HS-5 (cell line): ENCODE measurements at places on chromosomes 4 and X.

- no peak for DNase-seq
These were observed 5.7 kb upstream of the GJB1 start for GRCh38 chrX:71217298-71217697.

GRCh38 chr4:76545226-76545884, 110.3 kb downstream of the SHROOM3 start:
- no peak for DNase-seq

- peak; percentile 68 for DNase-seq
These were observed 180.8 kb downstream of the RAPGEF2 start for GRCh38 chr4:159283696-159284095.

DNA sequence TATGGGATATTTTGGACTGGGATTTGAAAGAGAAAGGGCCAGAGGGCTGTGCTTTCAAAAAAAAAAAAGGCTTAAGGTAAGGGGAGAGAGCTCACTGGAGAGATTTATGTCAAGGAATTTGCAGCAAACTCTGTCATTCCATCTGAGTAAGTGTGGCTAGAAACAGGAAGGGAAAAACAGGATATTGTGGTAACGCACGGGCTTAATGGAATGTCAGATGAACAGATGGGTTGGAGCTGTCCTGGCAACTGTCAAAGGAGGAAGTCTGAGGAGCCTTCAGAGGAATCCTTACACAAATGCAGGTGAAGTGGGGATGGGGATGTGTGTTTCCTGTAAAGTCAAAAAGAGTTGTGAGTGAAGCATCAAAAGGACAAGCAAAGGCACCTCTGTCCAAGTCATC, 15.1 kb upstream of the NKX3-2 start:
- DNase-seq: peak; percentile 78

DNA sequence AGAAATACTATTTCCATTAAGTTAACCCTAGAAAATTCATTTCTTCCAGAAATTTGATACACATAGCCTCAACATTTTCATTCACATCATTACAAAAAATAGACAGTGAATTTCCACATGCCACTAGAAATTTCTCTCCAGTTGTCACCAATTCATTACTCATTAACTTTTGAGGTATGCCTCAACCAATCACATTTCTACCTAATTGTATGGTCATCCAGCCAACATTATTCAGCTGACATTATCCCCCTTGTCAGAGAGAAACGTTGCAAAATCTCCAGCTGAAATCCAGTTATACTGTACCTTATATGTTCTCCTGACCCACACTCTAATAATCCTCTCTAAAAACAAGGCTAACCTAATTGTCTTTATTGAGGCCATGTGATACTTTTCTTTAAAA, 24.8 kb downstream of the FRYL start:
- DNase-seq: no peak

- no peak for DNase-seq
These were observed 72.3 kb upstream of the TNMD start for GRCh38 chrX:100512471-100512870.

DNA sequence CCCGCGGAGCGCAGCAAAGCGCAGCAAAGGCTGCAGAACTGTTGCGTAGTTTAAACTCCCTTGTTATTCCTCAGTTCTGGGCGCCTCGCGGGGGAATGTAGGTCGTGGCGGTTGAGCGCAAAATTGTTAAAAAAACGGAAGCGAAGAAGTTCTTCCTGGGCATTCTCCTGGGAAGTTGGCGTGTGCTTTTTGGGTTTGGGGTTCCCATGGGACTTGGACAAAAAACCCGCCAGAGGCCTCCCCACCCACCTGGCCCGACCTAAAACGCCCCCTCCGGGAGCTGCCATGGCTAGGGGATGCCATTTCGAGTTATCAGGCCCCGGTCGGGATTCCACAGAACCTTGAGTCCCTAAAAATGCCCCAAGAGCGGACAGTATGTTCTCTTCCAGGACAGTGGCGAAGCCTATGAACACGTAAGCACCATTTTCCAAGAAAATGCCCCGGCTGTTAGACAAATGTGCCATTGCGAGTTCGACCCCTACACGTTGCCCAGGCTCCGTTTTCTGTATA, 8.9 kb downstream of the ZIC3 start:
- DNase-seq: no peak

- no peak for DNase-seq
These were observed 415.7 kb downstream of the PPP1R2C start for GRCh38 chrX:42362219-42362618.

DNA sequence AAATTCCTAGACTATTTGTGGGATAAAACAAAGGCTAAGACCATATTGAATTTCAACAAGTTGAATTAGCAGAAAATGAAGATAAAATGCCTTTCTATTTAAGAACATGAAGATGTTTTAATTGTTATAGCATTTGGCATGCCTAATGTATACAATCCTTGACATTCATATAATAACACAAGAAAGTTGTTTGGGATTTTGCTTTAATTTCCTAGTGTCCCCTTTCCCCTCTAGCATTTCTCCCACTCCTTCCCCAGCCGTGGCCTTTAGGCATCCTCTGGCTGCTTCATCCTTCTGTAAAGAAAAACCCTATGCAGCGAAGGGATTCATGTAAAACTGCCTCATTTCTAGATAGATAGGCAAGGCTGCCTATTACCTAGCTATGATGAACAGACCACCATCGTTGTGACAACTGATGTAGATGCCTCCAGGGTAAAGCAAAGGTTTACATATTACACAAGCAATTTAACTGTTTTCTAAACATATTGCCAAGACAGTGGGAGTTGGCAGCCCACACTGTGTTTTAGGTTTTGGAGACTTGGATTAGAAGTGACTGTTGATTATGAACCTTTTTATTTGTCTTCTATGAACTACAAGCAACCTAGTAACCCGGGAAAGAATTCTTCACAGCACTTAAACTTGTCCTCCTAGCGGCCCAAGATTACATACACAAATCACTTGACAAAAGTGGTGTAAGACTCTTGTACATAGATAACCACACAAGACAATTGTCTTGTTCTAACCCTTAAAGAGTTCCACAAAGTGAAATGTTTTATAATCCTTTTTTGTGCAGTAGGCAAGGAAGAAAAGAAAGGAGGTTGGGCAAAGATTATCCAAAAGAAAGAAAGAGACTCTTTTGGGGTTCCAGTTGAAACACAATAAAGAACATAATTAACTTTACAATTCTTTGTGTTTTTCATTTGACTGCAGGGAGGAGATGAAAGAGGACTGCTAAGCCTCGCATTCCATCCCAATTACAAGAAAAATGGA, 59.9 kb downstream of the HHIP start:
- no peak for DNase-seq

GRCh38 chr4:64821219-64821976, 412.1 kb upstream of the TECRL start:
- no peak for DNase-seq

DNA sequence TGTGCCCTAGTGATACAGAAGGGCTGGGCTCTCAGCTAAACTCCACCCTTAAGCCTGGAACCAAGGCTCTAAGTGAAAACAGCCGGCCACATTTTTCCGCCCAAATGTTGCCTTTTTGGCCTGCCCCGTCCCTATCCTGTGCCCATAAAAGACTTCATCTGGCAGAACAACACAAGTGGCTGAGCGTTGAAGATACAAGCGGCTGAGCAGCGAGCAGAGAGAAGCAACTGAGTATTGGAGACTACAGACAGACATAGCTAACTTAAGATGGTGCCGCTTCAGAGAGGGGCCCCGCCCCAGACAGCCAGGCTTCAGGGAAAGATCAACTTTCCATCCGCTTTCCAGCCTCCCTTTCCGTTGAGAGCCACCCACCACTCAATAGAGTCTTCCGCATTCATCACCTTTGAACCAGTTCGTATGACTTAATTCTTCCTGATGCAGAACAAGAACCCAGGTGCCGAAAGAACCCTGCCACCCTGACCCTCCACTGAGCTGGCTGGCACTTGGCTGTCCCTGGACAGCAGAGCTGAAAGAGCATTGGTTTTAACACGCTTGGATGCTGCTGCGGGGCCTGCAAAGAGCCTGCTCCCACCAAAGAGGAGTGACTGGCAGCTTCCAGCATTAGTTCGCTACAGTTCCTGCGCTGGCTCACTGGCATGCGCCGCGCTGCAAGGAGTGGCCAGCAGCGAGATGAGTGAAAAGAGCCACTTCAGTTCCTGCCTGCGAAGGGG, 853.2 kb upstream of the INTU start:
- DNase-seq: no peak

DNA sequence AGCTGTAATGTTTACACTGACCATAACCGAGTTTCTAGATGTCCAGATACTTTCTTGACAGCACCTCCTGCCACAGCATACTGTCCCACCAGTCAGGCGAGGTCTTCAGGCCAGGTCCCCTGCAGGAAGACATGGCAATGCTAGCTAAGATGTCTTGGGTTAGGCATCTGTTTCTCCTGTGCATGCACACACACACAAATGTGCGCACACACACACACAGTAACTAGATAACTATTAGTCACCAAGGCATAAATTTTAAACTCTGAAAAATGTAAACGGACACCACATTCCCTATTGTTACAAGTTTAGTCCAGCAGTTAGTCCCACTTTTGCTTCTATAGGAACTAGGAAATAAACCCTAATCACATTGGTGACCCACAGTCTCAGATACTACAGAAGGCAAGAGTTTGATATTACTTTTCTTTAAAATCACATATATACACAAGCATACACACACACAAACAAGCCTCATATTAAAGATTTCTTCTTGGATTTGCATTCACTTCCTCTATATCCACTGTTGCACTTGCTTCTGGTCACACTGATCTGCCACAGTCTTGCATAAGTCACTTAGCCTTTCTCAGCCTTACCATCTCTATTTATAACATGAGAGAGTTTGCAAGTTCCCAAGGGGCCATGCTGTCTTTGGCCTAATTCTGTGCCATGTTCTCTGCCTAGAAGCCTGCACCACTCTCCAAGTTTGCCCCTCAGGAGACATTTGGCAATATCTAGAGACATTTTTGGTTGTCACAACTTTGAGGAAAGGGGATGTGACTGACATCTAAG, 32.2 kb downstream of the IL21 start:
- DNase-seq: no peak

- DNase-seq: no peak
These were observed 31.6 kb upstream of the PPARGC1A start for GRCh38 chr4:23921447-23921845.

GRCh38 chrX:12234534-12235329, 96.5 kb downstream of the FRMPD4 start:
- DNase-seq: no peak

GRCh38 chr4:153243468-153243867, 39.2 kb downstream of the TRIM2 start:
- DNase-seq: no peak

- DNase-seq: no peak
These were observed 1206.5 kb upstream of the PABPC4L start for GRCh38 chr4:135408109-135408508.

DNA sequence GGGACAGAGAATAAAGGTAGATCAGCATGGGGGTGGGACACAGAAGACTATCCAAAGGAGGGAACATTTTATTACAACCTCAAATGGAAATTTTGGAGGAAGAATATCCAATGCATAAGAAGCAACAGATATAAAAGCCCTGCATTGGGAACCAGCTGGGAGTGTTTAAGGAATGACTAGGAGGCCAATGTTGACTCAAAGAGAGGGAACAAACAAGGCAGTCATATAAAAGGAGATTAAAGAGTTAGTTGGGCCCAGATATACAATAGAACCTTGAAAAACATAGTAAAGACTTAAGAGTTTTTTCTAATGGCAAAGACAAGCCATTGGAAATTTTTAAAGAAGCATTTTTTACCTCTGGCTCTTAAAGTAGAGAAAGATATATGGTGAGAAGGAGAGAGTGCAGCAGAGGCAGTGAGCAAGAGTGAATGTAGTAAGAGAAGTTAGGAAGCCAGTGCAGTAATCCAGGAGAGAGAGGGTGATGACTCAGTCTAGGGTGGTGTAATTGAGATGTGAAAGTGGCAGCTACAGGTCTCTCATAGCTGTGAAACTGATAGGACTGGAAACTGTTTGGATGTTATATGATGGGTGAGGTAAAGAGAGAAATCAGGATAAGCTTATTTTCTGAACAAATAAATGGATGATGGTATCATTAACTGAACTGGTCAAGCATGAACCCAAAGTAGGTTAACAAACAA, 182.2 kb upstream of the ATOH1 start:
- no peak for DNase-seq

GRCh38 chr4:77927991-77928925, 65.6 kb downstream of the MRPL1 start:
- no peak for DNase-seq

DNA sequence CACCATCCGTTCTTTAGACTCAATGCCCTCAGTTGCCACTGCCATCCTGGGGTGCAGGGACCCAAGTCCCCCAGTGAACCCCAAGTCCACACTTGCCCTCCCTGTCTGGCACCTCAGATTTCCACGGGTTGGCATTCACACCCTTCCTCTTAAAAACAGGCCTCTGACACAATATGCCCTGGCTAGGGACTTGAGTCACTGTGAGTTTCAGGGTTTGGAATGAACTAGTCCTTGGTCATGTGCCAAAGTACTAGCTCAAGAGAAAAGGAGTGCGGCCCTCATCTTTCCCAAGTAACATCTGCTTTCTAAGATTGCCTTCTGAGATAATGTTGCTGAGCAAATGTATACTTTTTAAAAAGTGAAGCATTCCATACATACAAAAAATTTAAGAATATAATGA, 134.0 kb downstream of the MID1 start:
- DNase-seq: peak; percentile 50

DNA sequence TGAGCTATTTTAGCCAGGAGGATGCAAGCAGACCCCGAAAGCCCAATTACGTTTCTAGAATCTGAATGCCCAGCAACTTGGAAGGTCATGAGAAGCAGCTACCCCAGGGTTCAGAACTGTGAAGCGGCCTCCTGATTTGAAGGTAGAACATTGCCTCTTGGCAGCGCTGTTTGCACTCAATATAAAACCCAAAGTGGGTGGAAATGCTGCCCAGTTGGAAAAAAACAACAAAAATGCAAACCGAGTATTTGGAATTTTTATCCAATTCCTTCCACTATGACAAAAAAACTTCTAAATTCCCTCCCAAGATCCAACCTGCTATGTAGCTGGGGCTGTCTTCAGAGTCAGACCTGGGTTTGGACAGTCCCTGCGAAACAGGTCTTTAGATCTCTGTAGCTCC, 103.3 kb upstream of the RBPJ start:
- no peak for DNase-seq

- DNase-seq: no peak
These were observed 12.2 kb upstream of the EXOSC9 start for GRCh38 chr4:121788896-121789295.

GRCh38 chr4:114599903-114600552, 1.4 kb downstream of the UGT8 start:
- DNase-seq: no peak

DNA sequence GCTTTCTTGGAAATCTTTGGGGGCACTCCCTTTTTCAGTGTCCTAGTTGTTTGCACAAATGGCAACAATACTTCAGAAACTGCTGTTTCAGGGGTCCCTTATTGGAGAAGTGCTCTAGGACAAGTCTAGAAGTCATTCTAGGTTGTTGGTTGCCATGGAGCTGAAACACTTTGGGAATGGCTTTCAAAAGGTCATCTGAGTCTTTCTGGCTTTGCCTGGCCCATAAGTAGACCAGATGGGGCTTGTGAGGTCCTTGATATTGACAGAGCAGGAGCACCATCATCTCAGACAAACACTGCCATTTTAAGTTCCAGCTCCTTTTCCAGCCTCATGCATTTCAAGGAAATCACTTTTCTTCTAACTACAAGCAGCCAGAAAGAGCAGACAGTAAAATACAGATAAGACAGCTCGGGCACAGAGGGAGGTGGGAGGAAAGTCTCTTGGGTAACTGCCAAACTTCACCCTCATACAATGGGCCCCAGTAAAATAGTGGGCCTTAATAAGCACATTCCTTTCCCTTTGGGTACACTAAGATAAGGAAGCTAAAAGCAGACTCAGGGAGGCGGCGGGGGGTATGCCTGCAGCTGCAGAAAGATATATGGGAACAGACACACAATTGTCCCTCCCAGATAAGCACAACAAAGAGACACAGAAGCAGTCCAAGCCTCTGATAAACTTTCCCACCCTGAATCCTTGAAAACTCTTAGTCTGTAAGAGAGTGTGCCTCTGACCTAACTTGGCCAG, 8.5 kb upstream of the NXF3 start:
- DNase-seq: no peak
